ENCODE measurements at places on chromosomes 12 and 14.

- no peak for DNase-seq
These were observed 375.0 kb downstream of the TRHDE start for GRCh38 chr12:72647139-72647538.

DNA sequence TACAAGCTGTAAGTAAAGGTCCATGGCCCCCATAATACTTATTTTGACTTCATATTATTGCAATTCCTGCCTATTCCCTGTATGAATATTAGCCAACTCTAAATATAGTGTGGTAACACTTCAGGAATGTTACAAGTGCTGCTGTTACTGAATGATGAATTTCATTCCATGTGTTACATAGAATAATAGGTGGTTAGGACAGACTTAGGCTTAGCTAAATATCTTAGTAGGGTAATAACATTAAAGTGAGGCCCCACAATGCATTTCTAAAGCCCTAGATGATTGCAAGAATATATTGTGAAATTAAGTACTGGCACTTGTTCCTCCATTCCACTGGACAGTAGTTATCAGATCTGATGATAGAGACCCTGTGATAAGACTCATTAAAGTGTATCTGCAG lies 182.7 kb downstream of the PCNX1 start:
- no peak for DNase-seq

GRCh38 chr12:82963956-82964355 lies 277.2 kb downstream of the TMTC2 start:
- DNase-seq, result no peak

- DNase-seq, result peak; percentile 63
These were observed 16.3 kb downstream of the DYNC1H1 start for GRCh38 chr14:101980700-101981099.

- no peak for DNase-seq
These were observed 3.5 kb downstream of the FBXO34 start for GRCh38 chr14:55274751-55275150.

DNA sequence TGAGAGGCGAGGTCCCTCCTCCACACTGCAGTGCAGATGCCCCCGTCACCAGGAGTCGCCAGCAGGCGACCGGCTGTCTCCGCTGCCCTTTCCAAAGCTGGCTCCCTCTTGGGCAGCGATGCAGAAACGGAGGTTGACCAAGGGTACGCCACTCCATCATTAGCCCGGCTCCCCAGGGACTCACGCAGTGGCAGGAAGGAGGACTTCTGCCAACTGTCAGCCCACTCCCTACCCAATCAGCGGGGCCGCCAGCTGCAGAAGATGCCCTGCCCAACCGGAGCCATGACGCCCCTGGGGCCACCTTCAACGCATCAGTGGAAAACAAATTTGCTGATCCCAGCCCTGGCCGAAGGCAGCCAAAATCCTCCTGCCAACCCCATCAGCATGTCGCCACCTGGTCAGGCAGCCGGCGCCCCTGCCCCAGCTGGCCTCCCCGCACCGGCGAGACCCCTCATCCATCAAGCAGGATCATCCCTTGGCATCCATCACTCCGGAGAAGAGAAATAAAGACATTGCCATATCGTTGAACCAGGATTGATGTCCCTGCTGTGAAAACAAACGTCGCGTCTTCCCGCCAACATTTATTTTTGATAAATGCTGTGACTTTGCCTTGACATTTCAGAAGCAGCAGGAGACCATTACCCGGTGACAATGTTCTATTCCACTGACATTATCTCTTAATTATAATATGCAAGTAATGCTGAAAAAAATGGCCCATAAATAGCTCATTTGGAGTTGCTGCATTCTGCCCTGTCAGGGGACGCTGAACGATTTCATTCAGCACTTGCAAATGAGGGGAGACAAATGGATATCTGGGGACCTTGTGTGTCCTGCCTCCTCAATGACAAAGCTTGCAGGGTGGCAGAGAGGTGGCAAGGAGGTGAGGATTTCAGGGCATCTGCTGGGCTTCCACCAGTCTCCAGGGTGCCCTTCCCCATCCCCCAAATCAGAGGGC lies 105.1 kb downstream of the SCARB1 start:
- DNase-seq, result no peak

- no peak for DNase-seq
These were observed 312.2 kb upstream of the ATP2B1 start for GRCh38 chr12:90020881-90021280.

- no peak for DNase-seq
These were observed 104.6 kb downstream of the AACS start for GRCh38 chr12:125169870-125170269.

GRCh38 chr14:29757711-29758233 lies 169.9 kb downstream of the PRKD1 start:
- DNase-seq, result no peak

DNA sequence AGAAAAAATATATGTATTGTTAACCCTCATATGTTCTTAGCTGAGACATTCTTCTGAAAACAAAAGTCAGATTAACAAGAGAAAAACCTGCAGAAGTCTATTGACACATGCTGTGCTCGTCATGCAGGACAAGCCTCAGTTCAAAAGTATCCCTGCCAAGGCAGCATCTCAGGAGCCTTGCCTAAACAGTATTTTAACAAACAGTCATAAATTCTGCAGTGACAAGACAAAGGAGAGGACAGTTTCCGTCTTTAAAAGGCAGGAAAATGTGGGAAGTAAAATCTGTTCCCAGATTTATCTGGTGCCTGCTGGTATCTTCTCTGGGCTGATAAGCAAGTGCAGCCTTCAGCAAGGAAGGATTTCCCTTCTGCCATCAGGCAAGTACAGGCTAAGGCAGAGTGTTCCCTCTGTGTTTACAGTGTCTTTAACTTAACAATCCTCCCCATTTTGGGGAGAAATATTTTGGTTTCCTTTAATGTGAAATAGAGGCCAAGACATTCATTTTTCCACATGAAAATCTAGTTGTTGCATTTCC lies 480.2 kb upstream of the CCDC196 start:
- no peak for DNase-seq

DNA sequence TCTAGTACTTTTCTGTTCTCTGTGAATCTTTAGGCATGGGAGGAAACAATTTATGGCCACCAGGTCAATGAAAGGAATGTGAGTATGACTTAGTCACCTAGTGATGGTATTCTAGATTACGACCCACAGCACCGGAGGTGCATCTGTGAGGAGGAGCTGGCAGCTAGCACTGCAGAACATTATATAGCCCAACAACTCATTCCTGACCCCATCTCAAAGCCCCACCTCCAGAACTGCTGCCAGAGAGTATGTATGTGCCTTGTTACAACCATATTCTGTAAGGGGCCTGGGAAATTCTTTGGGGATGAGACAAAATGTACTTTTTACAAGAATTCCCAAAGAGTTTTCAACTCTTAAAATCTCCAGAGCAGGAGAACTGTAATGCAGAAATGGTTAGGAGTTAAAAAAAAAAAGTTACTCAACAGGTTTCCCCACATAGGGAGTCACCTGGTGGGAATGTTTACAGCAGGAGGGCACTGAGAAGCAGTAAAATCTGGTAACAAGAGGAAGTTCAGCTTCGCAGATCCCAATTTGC lies 34.9 kb upstream of the CERS5 start:
- DNase-seq, result no peak

GRCh38 chr14:45426685-45427282 lies 173.8 kb upstream of the MIS18BP1 start:
- DNase-seq, result no peak

GRCh38 chr12:54279227-54279631 lies 693 bp downstream of the CBX5 start:
- no peak for DNase-seq

- DNase-seq, result peak; percentile 35
These were observed 1.7 kb downstream of the OTUB2 start for GRCh38 chr14:94027566-94028449.

DNA sequence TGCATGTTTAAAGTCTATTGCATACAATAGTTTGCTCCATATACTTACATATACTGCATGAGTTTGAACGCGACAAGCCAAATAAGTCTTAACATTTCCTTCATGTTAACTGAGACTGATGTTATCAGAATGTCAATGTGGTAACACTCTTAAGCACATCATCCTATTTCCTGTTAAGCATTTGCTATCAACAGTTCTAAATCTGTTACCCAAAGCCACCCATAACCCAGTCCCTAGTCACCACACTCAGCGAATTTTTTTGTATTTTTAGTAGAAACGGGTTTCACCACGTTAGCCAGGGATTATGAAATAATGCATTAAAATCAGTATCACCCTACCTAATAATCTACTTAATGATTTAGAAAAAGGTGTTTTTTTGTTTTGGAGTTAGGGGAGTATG lies 39.4 kb downstream of the HNRNPC start:
- no peak for DNase-seq
